SJSA1 (cell line): ENCODE measurements at places on chromosomes 5 and 9. TPM values are rescaled to one million over a fixed set of nuclear protein-coding genes. Genes with fewer than 3 reads are reported as not detected.

DNA sequence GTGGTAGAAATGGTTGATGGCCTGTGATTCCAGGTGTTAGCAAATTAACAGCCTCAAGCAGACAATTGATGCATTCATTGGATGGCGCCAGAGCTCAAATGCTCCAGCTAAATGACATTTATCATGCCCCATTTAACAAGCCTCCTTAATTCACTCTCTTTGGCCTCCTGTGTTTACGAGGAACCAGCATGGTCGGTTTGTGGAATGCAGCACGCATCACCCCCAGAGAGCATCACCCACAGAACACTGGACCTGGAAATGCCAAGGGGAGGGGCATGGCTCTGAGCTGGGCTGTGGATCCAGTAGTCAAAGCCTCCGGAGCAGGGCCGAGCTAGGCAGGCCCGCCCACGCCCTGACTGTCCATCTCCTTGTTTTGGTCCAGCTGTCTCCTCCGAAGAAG is 434.0 kb downstream of the GADD45G start:
- no peaks in the 10 kb centered on the region for H3K36me3 ChIP-seq
- peak; percentile 8 for DNase-seq
- H3K4me1 ChIP-seq: peaks cover under 1% of the 10 kb centered on the region
- H3K27ac ChIP-seq: no peak overlapping the region
- H3K4me3 ChIP-seq: no peak overlapping the region

Gene SPATA31E1
- 0.26 TPM in 1 of 2 replicates, not detected in the other for total RNA-seq

DNA sequence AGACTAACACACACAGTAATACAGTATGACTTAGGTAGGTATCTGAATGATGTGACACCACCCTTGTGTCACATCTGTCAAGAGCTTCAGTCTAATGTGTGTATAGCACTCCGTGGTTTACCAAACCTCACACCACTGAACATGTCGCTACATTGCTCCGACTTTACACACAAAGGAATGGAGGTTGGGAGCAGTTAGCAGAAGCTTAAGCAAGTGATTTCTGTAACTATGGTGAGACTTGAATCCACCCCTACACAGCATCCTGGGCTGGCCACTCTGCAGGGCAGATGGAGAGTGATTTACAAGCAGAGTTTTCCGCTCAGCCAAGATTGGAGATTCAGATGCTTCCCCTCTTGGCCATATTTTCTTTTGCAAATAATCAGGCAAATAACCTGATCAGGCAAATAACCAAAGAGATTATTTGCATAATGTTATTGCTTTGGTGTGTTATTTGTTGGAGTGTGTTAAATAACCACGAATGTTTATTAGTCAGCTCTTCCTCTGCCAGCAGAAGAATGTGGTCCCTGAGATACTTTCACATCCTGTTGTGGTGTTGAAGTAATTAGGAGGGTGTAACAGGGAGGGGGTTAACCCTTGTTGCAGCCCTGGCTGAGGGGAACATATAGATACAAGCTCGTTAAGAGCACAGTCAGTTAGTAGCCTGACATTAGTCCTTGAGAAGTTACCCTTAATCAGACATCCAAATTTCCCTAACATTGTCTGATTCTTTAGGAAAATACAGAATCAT is 92.8 kb downstream of the SNX18 start:
- DNase-seq: peak; percentile 36
- H3K27me3 ChIP-seq: no peaks in the 10 kb centered on the region
- H3K27ac ChIP-seq: peak overlapping the region; percentile 52
- no peak overlapping the region for H3K4me3 ChIP-seq
- H3K4me1 ChIP-seq: peaks cover 18% of the 10 kb centered on the region

Gene SH3RF2
- 11.2 and 23.1 TPM in 2 replicates for total RNA-seq

DNA sequence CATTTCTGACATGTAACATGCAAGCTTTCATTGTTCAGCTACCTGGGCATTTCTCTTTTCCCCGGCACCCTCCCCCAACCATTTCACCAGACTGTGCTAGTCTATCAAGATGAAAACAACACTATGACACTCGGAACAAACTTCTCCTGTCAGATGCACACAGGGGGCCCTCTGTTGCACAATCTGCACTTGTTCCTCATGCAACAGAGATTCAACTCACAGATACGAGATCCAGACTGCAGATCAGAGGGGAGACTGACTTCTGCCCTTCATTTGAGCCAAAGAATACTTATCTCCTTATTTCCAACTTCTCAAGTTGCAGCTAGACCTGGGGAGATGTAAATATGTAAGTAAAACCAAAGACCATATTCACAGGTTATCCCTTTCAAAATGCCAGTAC is 15.7 kb upstream of the FST start:
- no peaks in the 10 kb centered on the region for H3K27me3 ChIP-seq
- no peaks in the 10 kb centered on the region for H3K36me3 ChIP-seq
- H3K4me3 ChIP-seq: no peak overlapping the region
- H3K27ac ChIP-seq: no peak overlapping the region
- no peaks in the 10 kb centered on the region for H3K4me1 ChIP-seq

- H3K27me3 ChIP-seq: no peaks in the 10 kb centered on the region
- DNase-seq: no peak
- no peak overlapping the region for H3K4me3 ChIP-seq
Observed at GRCh38 chr9:4929917-4930316, 55.2 kb upstream of the JAK2 start.

DNA sequence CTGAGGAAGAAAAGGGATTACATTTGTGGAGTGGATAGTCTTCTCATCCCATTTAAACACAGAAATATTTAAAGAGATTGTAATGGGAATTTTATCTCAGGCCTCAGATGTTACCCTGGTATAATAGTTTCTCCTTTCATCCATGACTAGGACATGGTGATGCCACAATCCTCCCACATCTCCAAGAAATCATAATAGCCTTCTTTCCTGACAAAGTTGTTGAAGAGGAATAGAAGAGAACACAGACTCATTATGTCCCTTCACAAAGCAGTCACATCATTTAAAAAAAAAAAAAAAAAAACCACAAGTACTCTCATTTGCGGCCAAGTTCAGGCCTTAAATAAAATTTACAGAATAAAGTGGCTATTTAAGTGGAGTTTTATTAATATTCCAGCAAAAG is 359.6 kb downstream of the DEPDC1B start:
- H3K4me1 ChIP-seq: no peaks in the 10 kb centered on the region
- no peaks in the 10 kb centered on the region for H3K36me3 ChIP-seq
- DNase-seq: no peak
- no peaks in the 10 kb centered on the region for H3K27me3 ChIP-seq

- no peaks in the 10 kb centered on the region for H3K27me3 ChIP-seq
- peak overlapping the region; percentile 89 for H3K27ac ChIP-seq
- H3K4me1 ChIP-seq: peaks cover 10% of the 10 kb centered on the region; the same call in 1 of the 2 replicates
Observed at GRCh38 chr9:34127035-34127948, 794 bp upstream of the DCAF12 start.

- 0 out of 2 replicates have a peak, but pooled peaks cover 5% of the 10 kb centered on the region for H3K36me3 ChIP-seq
- no peak for DNase-seq
- H3K27ac ChIP-seq: no peak overlapping the region
- no peak overlapping the region for H3K4me3 ChIP-seq
- peaks cover 27% of the 10 kb centered on the region for H3K4me1 ChIP-seq
- no peaks in the 10 kb centered on the region for H3K27me3 ChIP-seq
Observed at GRCh38 chr5:123696921-123697341, 185.0 kb downstream of the CSNK1G3 start.
